Caco-2 (cell line): ENCODE measurements at places on chromosomes 11 and 22.

DNA sequence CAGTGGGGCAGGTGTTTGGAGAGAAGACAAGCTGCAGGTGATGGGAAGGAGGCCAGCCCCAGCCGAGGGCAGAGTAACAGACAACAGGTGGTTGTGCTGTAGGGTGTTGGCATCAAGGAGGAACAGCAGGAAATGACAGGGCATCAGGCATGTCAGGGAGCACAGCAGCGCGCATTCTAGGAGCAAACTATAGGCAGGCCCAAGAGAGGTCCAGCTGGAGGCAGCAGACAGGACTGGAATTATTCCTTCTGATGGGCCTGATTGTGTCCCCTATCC lies 13.6 kb downstream of the ADM start:
- DNase-seq = no peak

- no peak for DNase-seq
These were observed 45.5 kb upstream of the TTLL12 start for GRCh38 chr22:43232445-43232844.

- DNase-seq = no peak
These were observed 44.6 kb upstream of the RIC3 start for GRCh38 chr11:8213376-8213775.

DNA sequence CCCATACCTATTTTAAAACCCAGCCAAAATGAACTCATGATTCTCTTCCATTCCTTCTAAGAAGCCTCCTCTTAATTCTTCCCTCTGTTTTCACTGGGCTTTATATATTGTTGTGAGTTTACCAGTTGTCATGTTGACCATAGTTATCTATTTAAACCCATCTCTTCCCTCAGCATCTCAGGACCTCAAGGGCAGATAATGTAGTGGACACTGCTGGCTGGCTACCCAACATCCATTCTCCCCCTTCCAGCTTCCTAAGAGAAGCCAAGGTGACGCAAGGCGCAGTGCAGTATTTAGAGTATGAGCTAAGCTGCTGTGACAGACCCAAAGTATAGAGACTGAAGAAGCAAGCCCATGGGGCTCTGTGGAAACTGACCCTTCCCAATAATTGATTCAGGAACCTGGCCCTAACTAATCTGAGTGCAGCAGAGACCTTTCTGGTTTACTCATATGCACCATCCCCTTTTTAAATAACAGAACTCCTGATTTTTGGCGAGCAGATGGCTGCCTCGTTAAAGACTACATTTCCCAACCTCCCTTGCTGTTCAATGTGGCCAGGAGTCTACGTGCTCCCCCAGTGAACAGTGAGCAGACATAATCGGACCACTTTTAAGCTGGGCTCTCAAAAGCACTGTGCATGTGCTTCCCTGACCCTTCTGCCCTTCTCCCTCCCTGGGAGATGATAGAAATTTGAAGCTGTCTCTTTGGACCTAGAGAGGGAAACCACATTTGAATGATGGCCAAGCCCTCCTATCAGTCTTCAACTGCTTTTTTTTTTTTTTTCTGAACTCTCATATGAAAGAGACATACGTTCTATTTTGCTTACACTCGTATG lies 28.1 kb upstream of the CREB3L1 start:
- DNase-seq = no peak

DNA sequence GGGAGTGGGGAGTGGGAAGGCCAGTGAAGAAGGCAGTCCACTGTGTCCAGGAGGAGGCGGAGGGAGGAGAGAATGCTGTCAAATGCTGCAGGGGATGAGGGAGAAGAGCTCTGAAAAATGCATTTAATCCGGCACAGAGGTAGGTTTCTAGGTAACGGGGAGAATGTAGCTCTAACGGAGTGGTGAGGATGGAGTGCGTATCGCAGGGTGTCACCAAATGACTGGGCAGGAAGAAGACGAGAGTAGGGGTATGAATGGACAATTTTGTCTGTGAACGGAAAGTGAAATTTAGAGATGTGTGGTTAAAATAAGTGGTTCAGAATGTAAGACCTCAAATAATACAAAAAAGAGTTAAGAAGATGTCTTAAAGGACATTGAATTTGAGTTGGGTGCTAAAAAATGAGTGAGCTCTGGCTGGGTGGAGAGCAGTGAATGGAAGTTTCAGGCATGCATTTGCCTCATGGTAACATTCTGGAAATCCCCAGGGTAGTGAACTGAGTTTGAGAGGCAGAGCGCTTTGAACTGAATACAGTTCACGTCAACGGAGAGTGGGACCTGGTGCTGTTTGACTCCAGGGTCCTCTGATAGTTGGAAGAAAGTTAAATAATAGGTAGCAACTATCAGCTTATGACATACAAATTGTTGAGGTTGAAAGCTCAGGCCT lies 81.3 kb upstream of the CADM1 start:
- no peak for DNase-seq

DNA sequence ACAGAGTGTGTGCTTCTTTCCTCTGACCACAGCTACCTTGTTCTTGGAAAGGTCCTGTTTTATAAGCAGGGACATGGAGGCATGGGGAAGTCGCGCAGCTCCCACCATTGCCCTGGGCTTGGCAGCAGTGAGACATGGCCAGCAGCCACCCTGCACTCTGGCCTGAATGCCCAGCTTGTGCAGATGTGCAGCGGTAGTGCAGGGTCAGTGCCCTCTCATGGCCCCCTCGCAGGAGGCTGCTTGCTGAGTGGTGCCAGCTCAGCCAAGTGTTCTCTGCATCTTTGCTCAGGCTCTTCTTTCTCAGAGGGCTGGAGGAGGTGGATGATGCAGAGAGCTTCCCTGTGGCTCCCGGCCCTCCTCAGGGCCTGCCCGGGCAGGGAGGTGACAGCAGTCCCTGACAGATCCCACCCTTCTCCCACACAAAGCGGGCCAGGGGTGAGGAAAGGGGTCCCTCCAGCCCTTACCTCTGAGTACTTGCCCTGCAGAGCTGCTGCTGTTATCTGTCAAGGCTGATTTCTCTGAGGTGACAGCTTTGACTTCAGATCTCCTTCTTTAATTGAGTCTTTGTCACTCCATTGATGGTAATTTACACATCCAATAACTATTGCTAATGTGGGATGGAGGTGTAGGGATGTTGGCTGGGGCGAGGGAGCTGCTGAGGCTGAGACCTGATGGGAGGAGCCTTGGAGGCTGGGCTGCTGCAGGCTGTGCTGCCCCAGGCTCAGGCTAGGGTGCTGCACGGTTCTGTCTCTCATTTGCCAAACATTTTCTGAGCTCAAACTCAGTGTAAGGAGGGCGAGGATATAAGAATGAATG lies 47.4 kb upstream of the B3GAT1 start:
- DNase-seq = no peak

DNA sequence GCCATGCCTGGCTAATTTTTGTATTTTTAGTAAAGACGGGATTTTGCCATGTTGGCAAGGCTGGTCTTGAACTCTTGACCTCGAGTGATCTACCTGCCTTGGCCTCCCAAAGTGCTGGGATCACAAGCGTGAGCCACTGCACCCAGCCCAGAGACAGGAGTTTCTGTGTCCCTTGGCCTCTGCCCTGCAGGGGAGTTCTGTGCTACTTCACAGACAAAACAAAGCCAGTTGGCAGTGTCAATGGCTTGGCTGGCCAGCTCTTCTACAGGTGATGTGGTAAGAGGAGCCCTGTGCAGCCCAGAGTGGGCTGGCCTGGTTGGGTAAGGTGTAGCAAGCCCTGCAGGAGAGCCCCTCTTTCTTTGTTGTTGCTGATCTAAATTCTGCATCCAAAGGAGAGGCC lies 60.5 kb upstream of the SHISAL1 start:
- DNase-seq = no peak

- DNase-seq = no peak
These were observed 25.9 kb upstream of the PDE2A start for GRCh38 chr11:72700146-72700545.
